SK-MEL-5 (cell line): ENCODE measurements at places on chromosomes 6 and 20.
A peak's percentile ranks its signal among the peaks of the same experiment; 100 is the strongest.

DNA sequence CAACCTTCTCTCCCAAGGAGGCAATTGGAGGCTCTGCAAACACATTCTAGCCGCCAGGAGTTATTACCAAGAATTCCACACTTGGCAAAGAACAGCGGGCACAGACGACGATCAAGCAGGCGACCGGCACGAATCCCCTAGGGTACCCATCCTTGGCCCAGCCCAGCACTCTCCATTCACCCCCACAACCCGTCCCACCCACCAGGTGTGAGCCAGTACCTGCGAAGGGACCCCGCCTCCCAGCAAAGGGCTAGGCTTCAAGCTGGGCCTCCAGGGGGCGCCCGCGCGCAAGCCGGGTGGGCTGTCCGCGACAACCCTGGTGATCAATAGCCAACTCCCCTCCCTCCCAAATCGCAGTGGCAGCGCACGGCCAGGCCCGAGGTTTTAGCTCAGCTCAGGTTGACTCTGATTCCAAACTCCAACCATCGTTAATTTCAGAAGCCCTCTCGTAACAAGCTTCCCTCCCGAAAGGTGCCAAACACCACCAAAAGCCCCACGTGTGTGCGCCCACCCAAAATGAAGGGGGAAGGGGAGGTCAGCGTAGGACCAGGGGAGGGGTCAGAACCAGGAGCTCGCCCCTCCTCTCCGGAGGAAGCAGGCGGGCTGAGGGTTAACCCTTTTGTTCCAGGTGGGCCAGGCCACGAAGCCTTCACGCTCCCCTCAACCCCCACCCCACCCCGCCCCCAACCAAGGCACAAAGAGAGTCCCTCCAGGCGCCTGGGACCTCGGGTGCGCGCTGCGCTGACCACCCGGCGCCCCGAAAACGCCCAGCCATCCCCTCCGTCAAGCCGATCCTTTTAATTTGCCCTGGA, 2.1 kb downstream of the SALL4 start:
- DNase-seq, result peak; percentile 58

GRCh38 chr20:36856195-36856594, 19.7 kb upstream of the TLDC2 start:
- no peak for DNase-seq

- DNase-seq, result no peak
Observed at GRCh38 chr6:77180326-77180725, 283.0 kb downstream of the HTR1B start.

DNA sequence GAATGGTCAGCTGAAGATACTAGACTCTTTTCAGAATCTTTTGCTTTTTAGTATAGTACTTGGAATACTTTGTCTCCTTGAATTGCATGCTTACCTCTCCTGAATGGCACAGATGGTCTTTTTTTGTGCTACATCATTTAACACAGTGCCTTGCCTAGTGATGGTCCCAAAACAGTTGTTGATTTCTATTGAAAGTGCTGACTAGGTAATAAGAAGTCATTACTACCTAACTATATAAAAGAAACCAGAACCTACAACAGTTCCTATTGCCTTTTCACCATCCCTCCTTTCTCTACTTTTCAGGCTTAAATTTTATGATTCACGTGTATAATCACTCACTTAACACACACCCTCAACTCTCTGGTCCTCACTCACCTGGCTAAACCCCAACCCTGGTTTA, 64.6 kb upstream of the PRND start:
- DNase-seq, result no peak

- no peak for DNase-seq
Observed at GRCh38 chr6:132246632-132247270, 154.5 kb downstream of the MOXD1 start.

GRCh38 chr20:20793591-20793990, 81.1 kb upstream of the RALGAPA2 start:
- no peak for DNase-seq

DNA sequence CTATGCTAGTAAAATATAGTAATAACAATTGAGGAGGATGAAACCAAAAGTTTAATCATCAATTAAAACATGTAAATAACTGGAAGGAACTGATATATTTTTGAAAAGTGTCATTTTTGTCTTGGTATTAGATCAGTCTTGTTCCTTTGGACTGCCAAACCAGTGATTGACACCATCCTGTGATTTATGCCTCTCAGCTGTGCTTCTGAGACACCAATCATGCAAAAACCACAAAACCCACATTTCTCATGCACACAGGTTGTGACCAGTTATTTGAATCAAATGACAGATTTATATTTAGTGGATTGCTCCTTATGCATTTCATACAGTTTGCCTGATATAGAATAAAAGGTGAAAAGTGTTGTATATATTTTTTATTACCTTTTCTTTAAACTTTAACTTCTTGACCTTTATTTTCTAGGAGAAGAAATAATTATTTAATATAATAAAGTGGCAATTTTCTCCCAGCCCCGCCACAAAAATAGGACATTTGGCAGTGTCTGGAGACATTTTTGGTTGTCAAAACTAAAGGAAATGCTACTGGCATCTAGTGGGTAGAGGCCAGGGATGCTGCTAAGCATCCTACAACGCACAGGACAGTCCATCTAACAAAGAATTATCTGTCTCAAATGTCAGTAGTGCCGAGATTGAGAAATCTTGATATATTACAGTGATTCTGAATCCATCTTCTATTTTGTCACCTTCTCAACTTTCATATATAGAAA, 383.6 kb downstream of the BCKDHB start:
- peak; percentile 22 for DNase-seq

GRCh38 chr6:14717307-14717706, 528.6 kb upstream of the JARID2 start:
- DNase-seq, result no peak

DNA sequence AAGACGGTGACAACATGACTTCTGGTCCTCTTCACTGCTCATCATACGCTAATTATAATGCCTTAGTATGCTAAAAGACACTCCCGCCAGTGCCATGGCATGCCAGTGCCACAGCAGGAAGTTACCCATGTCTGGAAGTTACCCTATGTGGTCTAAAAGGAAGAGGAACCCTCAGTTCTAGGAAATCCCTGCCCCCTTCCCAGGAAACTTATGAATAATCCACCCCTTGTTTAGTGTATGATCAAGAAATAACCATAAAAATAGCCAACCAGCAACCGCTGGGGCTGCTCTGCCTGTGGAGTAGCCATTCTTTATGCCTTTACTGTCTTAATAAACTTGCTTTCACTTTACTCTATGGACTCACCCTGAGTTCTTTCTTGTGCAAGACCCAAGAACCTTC, 15.8 kb upstream of the SERPINB9 start:
- DNase-seq, result no peak

GRCh38 chr6:43204271-43205105, 22.5 kb downstream of the CUL9 start:
- no peak for DNase-seq

DNA sequence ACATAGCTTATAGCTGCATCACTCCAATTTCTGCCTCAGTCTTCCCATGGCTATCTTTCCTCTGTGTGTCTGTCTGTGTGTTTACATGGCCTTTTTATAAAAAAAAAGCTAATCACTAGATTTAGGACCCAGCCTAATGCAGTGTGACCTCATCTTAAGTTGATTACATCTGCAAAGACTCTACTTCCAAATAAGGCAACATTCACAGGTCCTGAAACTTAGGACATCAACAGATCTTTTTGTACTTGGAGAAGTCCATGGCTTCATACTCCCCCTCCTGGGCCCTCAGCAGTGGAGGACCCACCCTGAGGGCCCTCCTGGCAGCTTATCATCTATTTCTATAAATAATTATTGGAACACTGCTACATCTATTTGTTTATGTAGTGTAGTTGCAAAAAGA, 146.1 kb downstream of the LMBRD1 start:
- DNase-seq, result no peak

GRCh38 chr6:110514818-110515217, 38.4 kb upstream of the SLC22A16 start:
- no peak for DNase-seq

GRCh38 chr20:22762576-22763256, 178.3 kb upstream of the FOXA2 start:
- no peak for DNase-seq

GRCh38 chr6:134230087-134230700, 87.7 kb downstream of the SGK1 start:
- DNase-seq, result no peak

- DNase-seq, result no peak
Observed at GRCh38 chr20:63117151-63117550, 98.8 kb downstream of the YTHDF1 start.
